ENCODE measurements at places on chromosomes 11 and 22.

GRCh38 chr11:134958336-134958640 is 546.2 kb upstream of the B3GAT1 start:
- DNase-seq = no peak

DNA sequence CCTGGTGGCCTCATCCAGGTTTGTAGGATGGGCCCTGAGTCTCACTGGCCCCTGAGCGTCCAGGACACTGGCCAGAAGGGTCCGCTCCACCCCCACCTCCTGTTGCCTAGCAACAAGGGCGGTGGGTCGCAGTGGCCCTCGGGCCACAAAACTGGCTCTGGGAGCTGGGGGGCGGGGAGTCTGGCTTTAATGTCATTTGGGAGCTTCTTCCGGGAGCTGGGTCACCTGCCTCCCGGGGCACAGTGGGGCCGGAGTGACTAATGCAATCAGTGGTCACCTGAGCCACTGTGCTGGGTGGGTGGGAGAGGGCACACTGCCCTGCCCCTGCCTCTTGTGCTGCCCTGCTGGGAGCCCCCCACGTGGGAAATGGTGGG is 2.6 kb downstream of the TH start:
- DNase-seq = no peak

GRCh38 chr11:7418906-7419305 is 66.4 kb upstream of the OLFML1 start:
- no peak for DNase-seq

GRCh38 chr11:76850815-76851214 is 9.9 kb upstream of the ACER3 start:
- DNase-seq = no peak

GRCh38 chr11:2378527-2379210 is 1.6 kb downstream of the CD81 start:
- peak; percentile 57 for DNase-seq

GRCh38 chr11:75526192-75526541 is 426 bp upstream of the GDPD5 start:
- no peak for DNase-seq

GRCh38 chr11:101429703-101430540 is 153.9 kb downstream of the TRPC6 start:
- DNase-seq = no peak

DNA sequence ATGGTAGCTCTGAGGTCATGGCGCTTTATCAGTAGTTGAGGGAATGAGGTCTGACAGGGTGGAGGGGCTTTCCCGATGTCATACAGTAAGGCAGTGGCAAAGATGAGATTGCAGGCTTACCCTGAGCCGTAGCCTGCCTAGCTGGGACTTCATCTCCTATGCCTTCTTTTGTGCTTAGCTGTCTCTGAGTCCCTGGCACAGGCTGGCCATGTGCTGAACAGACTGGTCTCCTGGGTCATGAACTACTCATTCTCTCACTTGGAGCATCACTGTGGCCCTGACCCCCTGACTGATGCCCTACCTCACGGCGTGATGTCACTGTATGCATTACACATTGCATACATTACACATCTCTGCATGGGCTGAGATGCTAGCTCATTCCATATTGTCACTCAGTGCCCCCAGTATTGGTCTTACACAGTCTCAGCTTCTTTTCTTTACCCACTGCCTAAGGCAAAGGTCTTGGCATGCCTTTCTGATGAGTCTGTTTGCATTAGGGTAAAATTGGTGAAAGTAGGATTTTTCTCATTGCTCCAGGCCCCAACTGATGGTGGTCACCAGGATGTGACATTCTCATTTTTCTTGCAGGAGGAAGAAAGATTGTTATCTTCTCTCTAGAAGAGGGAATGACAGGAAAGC is 389.4 kb upstream of the CADM1 start:
- peak; percentile 44 for DNase-seq

DNA sequence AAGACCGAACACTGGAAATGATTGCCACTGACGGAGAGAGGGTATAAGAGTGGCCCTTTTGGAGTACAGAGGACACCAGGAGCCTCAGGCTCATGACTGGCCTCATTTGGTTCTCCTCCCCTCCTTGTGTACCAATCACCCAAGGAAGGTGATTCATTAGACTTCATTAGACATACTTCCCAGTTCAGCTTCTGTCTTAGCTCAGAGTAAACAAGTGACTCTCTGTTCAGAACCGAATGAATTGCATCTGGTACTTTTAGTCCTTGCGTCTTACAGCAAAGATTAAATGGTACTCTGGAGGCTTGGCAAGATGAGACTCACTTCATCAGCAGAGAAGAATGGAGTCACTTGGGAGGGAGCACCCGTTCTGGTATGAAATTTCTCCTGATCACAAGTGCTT is 75.2 kb downstream of the ZNRF3 start:
- DNase-seq = no peak

DNA sequence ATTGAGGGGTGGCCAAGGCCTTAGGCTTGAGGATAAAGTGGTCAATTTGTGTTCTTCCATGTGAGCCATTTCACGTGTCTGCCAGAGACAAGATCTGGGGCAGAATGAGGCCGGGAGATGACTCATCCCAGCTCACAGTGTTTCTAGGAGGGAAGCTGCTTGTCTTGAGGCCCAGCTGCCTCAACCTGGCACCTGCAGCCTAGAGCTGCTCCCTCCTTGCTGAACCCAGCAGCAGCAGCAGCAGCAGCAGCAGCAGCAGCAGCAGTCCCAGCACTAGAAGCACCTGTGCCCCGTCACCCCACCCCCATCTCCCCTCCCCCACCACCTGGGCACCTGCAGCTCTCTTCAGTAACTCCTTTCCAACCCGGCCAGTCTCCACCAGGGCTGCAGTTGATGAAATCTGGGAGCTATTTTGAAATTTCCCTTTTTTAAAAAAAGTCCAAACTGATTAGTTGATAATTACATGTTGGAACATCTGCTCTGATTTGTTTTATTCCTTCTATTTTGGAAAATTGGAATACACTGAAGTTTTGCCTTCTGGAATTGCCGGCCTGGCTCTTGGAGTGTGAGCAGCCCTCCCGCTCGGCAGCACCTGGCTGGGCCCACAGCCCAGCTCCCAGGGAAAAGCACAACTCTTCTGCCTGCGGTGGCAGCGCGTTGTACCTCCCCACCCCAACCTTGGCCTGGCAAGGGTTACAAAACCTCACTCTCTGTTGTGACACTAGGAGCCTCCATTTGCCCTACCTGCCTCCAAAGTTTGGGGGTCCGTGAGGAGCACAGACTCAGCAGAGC is 143.5 kb downstream of the NXPE2 start:
- peak; percentile 22 for DNase-seq

DNA sequence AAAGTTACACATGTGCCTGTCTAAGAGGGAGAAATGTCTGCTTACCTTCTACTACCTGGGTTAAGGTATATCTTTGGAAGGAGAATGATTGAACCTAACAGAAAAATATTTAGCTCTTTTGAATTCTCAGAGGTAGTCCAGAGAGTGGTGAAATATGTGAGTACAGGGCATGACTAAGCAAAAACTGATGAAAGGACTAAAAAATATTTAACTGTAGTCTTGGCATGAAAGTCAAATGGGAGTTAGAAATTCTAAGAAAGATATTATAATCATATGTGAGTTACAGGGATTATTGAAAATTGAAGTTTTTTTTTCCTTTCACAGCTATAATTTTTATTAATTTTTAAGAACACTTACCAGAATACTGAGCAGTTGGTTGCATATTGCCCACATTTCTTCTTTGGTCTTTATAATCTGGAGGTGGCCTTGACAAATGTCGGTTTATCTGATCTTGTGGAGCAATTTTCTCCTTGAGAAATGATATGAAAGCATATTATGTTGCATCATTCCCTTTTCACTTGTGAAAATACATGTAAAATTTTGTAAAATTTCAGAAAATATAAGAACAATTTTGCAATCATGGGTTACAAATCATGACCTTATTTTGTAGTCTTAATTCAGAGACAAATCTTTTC is 61.4 kb upstream of the MTMR2 start:
- no peak for DNase-seq

DNA sequence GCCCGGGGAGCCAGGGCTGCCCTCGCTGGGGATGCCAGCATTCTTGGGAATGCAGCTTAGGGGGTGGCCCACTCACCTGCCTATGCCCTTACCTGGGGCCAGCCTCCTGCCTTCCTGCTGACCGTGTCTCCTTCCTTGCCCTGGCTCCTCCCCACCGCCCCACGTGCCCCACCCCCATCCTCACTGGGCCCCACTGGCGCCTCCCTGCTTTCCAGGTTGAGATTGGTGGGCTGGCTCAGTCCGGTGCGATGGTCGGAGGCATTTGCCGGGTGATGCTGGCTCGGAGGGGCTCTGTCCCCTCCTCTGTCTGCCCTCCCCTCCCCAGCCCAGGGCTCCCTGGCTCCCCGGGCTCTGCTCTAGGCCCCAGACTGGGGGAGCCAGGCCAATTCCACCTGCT is 34.1 kb upstream of the GRAMD4 start:
- DNase-seq = no peak

DNA sequence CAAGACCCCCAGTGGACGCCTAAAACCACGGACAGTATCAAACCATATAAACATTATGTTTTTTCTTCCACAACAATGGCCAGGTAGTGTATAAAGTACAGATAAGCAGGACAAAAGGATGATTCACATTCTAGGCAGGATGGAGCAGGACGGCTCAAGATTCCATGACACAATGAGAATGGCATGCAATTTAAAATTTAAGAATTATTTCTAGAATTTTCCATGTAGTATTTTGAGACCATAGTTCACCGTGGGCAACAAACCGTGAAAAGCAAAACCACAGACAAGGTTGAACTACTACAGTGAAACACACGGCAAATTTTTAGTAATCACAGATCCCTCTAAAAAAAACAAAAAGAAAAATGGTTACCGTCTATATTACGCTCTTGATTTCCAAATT is 7.5 kb downstream of the NARS2 start:
- peak; percentile 67 for DNase-seq

GRCh38 chr11:76501526-76502202 is 56.8 kb downstream of the EMSY start:
- no peak for DNase-seq

DNA sequence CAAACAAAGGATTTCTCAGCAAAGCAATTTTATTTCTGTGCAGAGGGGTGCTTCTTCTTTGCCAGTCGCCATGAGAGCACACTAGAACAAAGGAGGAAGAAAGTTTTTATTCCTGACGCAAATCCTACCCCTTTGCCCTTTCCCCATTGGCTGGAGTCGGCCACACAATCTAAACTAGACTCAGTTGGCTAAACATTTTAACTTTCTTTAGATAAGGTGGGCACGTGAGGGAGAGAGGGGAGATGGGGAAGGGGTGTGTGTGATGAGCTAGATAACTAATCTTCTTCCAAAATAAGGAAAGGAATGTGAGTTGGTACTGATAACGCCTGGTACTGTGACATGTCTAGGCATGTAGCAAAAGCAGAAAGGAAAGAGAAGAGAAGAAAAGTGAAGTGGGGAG is 626 bp downstream of the TRIM22 start:
- peak; percentile 45 for DNase-seq

All from astrocyte of the hippocampus (primary cell).